Mammary microvascular endothelial cell (primary cell): ENCODE measurements at places on chromosomes 6 and 20. TPM values are rescaled to one million over a fixed set of nuclear protein-coding genes. Genes with fewer than 3 reads are reported as not detected.

The ADRM1 gene
- total RNA-seq = 249 and 269 TPM in 2 replicates

The FRK gene
- total RNA-seq = under 0.01 TPM in 1 of 2 replicates, not detected in the other

The PGC gene
- total RNA-seq = not detected in 2 replicates

The LPA gene
- not detected in 2 replicates for total RNA-seq

The RAB23 gene
- 10.1 and 11.1 TPM in 2 replicates for total RNA-seq

The RAD21L1 gene
- not detected in 2 replicates for total RNA-seq

The CALHM4 gene
- 0.87 TPM in 1 of 2 replicates, not detected in the other for total RNA-seq

The KCNG1 gene
- total RNA-seq = 0.87 and 1.3 TPM in 2 replicates

The SOX4 gene
- total RNA-seq = 45.2 and 46.5 TPM in 2 replicates

The RBPJL gene
- not detected in 2 replicates for total RNA-seq

The EDN1 gene
- 224 TPM in 2 replicates for total RNA-seq

The PDYN gene
- total RNA-seq = not detected in 2 replicates

The NOX3 gene
- not detected in 2 replicates for total RNA-seq

The EYA4 gene
- 0.33 TPM in 1 of 2 replicates, not detected in the other for total RNA-seq

The EDN3 gene
- not detected in 2 replicates for total RNA-seq

The NRN1 gene
- 38.7 and 42.9 TPM in 2 replicates for total RNA-seq

The ERVFRD-1 gene
- 6.5 and 7.2 TPM in 2 replicates for total RNA-seq

The PNLDC1 gene
- 0.27 TPM in 1 of 2 replicates, not detected in the other for total RNA-seq

The OOEP gene
- total RNA-seq = not detected in 2 replicates

The RAMACL gene
- 0.20 TPM in 2 replicates for total RNA-seq

The FAM83C gene
- not detected in 2 replicates for total RNA-seq

The MYT1 gene
- total RNA-seq = not detected in 2 replicates

The EPHA7 gene
- not detected in 2 replicates for total RNA-seq

The ADGRF5 gene
- 185 and 208 TPM in 2 replicates for total RNA-seq

The ACTR5 gene
- 10.6 and 12.0 TPM in 2 replicates for total RNA-seq
